ENCODE measurements at places on chromosomes 6 and 20.
A peak's percentile ranks its signal among the peaks of the same experiment; 100 is the strongest.

GRCh38 chr6:12249541-12250382, 40.4 kb upstream of the EDN1 start:
- DNase-seq, result no peak

- no peak for DNase-seq
Observed at GRCh38 chr6:33314943-33315792, 1.3 kb upstream of the TAPBP start.

DNA sequence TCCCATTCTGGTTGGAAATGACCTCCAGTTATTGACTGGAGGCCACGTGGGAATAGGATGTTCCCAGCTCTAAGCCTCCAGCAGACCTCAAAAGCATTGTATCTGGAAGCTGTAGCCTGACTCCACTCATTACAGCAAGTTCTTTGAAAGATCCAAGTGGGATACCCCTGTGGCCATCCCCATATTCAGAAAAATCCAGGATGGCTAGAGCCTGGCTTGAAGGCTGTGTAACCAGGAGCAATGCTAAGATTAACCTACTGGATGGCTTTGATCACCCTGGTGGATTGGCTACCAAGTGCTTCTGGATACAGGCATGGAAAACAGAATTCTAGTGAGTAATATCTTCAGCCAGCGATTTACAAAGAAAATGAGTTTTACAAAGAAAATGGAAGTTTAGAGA, 151.2 kb downstream of the ADGRG6 start:
- DNase-seq, result no peak

DNA sequence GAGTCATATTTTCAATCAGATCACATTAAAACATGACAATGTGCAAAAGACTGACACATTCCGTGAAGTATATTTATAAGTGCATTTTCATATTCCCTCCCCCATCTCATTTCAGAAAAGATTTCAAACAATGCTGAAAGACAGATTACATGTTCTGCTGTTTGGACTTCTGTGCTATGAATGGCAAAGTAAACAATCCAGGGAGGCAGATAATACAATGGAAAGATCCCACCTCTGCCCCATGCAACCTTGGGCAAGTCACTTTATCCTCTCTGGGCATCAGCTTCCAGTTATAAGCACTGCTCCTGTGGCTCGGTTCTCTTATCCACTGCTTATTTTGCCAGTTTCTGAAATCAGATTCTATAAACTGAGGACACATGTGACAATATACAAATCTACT, 110.2 kb downstream of the RCAN2 start:
- no peak for DNase-seq

GRCh38 chr6:71347119-71347518, 58.5 kb downstream of the OGFRL1 start:
- DNase-seq, result no peak

- DNase-seq, result peak; percentile 70
Observed at GRCh38 chr6:25017932-25018567, 82.3 kb upstream of the RIPOR2 start.

DNA sequence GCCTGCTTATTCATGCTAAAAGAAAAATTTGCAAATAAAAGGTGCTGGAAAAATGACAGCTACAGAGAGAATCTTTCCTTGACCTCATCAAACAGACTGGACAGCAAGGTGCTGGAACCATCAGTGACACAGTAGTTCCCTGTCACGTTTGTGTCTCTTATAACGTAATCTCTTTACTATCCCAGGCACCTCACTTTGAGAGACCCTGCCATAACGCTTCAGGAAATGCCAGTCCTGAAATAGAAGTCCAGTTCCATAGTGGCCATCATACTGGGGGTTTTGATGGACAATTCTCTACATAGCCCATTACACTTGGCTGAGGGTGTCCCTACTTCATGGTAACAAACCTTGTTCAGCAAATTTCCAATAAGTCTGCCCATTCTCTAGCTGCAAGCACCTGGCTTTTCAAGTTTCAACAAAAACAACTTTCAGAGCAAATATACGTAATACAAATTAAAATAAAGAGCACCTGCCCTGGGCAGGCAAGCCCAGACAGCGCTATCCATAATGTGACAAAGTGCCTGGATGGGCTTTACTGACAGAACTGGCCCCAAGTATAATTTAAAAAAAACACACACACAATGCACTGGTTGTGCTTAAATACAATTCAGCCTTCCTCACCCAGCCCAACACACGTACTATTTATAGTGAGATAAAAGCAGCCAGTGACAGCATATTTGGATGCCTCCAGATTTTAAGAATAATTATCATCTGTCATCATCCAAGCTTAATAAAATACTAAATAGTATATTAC, 38.7 kb downstream of the CNKSR3 start:
- DNase-seq, result no peak

DNA sequence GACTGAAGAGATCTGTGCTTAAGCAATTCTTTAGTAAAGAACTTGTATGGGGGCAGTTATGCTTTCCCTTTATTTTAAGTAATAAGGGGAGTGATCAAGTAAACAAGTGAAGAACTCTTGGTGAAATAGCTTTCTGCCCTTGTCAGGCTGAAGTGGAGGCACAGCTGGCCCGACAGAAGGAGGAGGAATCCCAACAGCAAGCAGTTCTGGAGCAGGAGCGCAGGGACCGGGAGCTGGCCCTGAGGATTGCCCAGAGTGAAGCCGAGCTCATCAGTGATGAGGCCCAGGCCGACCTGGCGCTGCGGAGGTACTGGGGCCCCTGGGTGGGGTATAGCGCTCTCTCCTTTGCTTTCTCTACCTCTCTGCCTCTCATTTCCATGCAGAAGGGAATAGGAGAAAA, 143.3 kb downstream of the MYO6 start:
- DNase-seq, result no peak

All from stimulated activated CD8-positive, alpha-beta memory T cell treated with anti-CD3 and anti-CD28 coated beads, Interleukin-15, amount 100 ng/mL, for 1 hour (primary cell).